ENCODE measurements at places on chromosomes 12 and 14. TPM values are rescaled to one million over a fixed set of nuclear protein-coding genes. Genes with fewer than 3 reads are reported as not detected.
A peak's percentile ranks its signal among the peaks of the same experiment; 100 is the strongest.

GRCh38 chr12:100395811-100396210, 38.9 kb downstream of the SLC17A8 start:
- DNase-seq, result no peak

DNA sequence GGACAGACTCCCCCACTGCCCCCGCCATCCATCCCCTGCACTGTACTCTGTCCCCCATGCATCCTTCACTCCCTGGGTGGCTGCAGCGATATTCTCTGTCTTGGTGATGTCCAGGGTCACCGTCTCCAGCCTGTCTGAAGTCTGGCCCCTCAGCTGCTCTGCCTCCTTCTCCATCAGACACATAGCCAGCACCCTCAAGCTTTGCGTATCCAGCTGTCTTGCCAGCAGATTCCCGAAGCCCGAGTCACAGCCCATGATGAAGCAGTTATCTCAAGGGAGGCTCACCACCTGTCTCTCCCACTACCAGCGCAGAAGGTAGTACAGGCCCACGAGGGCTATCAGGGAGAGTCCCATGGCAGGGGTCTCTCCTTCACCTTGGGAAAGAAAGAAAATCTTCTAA, 77.8 kb downstream of the HSD17B6 start:
- DNase-seq, result no peak

DNA sequence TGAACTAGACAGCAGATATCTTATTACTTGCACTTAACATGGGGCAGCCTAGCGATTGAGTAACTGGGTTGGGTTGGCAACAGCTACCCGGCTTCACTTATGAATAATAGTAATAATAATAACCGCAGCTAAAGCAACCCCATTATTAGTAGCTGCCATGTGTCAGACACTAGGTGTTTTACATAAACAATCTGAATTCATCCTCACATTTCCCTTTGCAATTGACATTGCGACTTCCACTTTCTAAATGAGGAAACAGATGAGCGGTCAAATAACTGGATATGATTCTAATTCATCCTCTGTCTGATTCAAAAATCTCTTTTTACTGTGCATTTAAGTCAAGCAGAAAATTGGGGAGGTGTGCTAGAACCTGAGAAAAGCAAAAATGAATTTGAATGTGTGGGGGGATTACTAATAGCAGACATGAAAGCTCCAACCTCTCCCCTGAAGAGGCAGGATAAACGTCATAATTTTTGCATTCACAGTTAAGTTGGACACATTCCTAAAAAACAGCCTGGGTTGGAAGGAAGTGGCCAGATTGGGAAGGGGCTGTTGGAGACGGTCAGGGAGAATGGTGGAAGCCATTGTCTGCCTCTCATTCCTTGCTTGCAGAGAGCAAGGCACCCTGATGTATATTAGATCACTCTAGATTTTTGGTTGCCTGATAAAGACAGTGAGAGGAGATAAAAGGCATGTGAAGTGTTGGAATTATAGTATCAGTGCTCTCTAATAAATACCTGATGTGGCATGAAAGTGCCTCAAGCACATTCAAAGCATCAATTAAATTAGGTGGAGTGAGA, 13.1 kb downstream of the EMP1 start:
- no peak for DNase-seq

- no peak for DNase-seq
Observed at GRCh38 chr12:3622822-3623690, 129.9 kb downstream of the CRACR2A start.

- DNase-seq, result no peak
Observed at GRCh38 chr12:108653082-108653516, 19.4 kb upstream of the SELPLG start.

- DNase-seq, result peak; percentile 31
Observed at GRCh38 chr14:102776761-102777710, at the start of gene TRAF3. TRAF3 (plus strand) TSS chr14:102777449; CDS start chr14:102870202, 92,753 bp downstream.

DNA sequence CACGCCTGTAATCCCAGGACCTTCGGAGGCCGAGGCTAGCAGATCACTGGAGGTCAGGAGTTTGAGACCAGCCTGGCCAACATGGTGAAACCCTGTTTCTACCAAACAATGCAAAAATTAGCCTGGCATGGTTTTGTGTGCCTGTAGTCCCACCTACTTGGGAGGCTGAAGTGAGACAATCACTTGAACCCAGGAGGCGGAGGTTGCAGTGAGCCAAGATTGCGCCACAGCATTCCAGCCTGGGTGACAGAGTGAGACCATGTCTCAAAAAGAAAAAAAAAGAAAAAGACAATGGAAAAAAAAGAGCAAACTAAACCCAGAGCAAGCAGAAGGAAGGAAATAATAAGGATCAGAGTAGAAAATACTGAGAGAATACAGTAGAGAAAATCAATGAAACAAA, 5.4 kb downstream of the CHURC1 start:
- DNase-seq, result no peak

- peak; percentile 11 for DNase-seq
Observed at GRCh38 chr12:84408936-84409335, 503.7 kb downstream of the SLC6A15 start.

- no peak for DNase-seq
Observed at GRCh38 chr14:90696720-90697119, 119.5 kb downstream of the TTC7B start.

- DNase-seq, result no peak
Observed at GRCh38 chr14:73143003-73143402, 6.7 kb downstream of the PSEN1 start.

GRCh38 chr12:3117591-3118015, 40.4 kb downstream of the TSPAN9 start:
- DNase-seq, result no peak

GRCh38 chr12:92056290-92056689, 89.4 kb downstream of the BTG1 start:
- no peak for DNase-seq

- DNase-seq, result no peak
Observed at GRCh38 chr14:63745858-63746425, 18.1 kb upstream of the SGPP1 start.

- no peak for DNase-seq
Observed at GRCh38 chr14:60616461-60616959, 32.8 kb downstream of the SIX1 start.

- no peak for DNase-seq
Observed at GRCh38 chr12:93483151-93483807, 16.0 kb downstream of the MRPL42 start.

- no peak for DNase-seq
Observed at GRCh38 chr14:37579274-37579673, 15.8 kb downstream of the FOXA1 start.

DNA sequence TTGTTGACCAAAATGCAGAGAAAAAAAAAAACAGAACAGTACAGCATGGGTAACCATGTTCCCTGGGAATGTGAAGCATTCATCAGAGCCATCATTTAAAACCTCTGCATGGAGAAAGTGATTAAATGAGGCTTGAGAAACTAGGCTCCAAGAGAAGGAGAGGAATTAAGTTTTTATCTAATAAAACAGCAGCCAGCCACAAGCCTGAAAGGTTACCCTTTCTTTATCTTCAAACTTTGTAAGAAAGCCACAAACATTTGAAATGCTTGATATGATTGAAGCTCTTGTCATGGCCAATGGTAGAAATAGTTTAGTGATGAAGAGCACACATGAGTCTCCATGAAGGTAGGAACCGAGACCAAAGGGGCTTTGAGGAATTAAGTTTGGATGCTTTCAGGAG, 144.9 kb upstream of the SYT1 start:
- no peak for DNase-seq

- DNase-seq, result no peak
Observed at GRCh38 chr12:126384026-126384564, 1318.9 kb downstream of the AACS start.

- no peak for DNase-seq
Observed at GRCh38 chr12:127421614-127422013, 845.4 kb upstream of the TMEM132C start.

- DNase-seq, result no peak
Observed at GRCh38 chr14:94638339-94638738, 26.1 kb downstream of the SERPINA3 start.

DNA sequence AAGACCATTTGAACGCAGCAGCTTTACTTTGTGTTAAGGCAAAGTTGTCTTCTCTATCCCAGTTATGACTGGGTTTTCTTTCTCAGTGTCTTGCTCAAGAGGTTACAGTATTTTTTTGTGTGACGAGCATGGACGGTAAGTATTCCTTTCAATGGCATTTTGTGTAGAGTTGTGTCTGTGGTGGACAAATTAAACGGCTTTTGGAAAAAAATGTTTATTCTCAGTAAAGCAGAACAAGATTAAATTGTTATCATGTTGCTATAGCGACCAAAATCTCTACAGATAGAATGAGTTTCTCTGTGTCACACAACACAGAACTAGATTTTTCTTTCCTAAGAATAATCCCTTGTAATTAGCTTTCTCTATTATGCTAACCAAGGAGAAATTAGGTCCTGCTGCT, 417.1 kb downstream of the AEBP2 start:
- DNase-seq, result no peak

DNA sequence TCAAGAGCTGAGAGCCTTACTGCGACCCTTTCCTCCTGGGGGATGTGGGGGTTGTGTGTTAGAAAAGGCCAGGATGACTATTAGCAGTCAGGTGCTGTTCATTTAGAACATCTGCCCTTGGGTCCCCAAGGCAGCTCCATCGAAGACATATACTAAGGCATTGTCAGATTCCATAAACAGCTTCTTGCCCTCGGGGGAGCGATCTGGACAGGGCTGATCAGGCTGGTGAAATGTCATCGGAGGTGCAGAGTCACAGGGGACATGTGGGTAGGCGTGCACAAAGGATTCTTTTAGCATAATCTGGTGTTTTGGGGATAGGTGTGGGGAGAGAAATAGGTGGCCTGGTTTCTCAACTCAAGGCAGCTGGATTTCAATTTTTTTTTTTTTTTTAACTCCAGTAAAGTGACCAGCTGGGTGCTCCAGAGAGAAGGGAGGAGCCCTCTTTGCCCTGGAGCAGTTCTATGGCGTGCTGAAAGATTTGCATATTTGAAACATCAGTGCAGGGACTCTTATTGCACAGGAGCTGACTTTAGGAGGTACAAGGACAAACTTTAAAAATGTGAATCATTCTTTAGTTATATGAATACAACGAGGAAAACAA, 160.1 kb downstream of the SUDS3 start:
- DNase-seq, result no peak

DNA sequence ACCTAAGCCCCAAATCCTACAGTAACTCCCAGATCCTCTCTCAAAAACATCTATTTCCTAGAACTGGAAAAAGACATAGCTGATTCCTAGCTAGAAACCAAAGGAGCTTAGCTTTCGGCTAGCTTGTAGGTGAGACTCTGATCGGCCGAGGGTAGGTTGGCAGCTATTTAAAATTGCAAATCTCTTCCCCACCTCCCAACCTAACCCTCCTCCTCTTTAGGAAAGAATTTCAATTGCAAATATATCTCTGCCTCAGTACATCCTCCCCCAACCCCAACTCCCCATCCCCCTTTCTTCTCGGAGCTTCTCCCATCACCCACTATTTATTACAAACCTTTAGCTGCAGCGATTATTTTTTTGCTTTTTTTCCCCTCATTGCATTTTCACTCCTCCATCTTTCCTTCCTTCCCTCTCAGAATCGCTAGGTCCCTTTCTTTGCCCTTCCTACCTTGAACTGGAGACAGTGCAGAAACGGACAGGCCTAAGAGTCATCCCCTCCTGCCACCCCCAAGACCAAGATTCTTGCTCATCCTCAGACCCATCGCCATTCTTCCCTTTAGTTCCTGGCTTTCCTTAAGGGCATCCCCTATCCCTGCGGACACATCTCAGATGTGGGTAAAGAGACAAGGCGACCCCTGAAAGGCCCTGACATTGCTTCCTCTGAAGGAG, 13.4 kb downstream of the ZFHX2 start:
- no peak for DNase-seq

KRT73 gene
- not detected for total RNA-seq

BHLHE41 gene
- total RNA-seq, result 79.8 TPM

SLCO1B1 gene
- total RNA-seq, result 0.36 TPM

STXBP6 gene
- total RNA-seq, result 12.6 TPM

TAS2R20 gene
- total RNA-seq, result 0.79 TPM

ZFYVE21 gene
- 37.6 TPM for total RNA-seq

PDE3A gene
- total RNA-seq, result not detected

KRT86 gene
- total RNA-seq, result 0.81 TPM

All from HT-29 (cell line).